ENCODE measurements at places on chromosomes 4 and X.
A peak's percentile ranks its signal among the peaks of the same experiment; 100 is the strongest.

DNA sequence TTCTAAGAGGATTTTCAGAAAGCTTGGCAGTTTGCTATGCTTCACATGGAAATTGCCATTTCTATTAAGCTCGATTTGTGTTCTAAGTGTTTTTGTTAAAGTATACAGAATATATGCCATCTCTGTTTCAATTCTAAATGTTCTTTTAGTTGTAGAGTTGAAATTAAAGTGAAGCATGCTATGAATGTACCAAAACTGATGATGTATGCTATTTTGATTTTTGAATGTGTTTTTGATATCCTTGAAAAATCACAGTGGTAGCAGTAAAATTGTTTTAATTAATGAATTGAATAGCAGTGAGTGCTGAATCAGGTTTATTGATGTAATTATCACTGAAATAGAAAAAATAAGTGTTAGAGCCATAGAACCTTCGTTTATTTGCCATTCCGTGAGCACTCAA, 110.9 kb downstream of the TENM3 start:
- DNase-seq = no peak

DNA sequence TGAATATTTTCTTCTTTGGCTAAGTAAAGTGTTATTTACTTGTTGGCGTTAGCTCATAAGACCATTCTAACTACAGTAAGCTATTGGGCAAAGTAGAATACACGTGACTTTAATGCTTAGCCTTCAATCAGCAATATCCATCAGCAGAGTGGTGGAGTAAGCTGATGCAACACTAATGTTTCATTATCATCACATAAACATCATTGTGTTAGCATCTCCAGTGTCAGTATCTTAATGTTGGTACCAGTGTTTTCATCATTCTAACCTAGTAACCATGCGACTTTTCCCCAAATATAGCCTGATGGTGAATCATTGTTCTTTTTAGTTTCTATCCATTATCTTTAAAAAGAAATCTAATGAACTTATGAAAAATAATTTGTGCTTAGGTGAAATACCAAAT, 48.5 kb downstream of the APOOL start:
- no peak for DNase-seq

DNA sequence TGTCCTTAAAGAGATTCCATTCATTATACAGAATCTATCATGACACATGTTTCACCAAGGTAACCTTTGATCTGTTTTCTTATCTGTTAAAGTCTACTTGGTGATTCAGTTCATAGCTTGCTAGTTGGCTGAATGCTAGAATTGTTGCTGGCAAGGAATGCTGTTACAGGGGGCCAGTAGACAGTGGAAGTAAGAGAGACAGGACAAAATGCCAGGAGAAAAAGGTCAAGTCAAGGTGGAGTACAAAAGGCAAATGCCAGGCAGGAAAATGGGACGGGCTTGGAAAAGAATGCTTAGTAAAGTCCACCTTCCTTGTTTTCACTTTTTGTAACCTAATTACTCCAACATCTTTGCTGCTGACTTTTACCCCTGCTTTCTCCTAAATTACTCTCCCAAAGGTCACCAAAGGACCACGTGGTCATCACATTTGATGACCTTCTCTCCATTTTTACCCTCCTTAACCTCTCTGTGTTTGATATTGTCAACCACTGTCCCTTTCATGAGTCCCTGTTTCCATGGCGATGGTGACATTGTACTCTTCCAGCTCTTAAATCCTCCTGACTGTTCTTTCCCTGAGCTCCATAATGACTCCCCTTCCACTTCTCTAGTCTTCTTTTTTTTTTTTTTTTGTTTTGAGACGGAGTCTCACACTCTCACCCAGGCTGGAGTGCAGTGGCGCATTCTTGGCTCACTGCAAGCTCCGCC, 24.5 kb upstream of the TAPT1 start:
- DNase-seq = no peak

DNA sequence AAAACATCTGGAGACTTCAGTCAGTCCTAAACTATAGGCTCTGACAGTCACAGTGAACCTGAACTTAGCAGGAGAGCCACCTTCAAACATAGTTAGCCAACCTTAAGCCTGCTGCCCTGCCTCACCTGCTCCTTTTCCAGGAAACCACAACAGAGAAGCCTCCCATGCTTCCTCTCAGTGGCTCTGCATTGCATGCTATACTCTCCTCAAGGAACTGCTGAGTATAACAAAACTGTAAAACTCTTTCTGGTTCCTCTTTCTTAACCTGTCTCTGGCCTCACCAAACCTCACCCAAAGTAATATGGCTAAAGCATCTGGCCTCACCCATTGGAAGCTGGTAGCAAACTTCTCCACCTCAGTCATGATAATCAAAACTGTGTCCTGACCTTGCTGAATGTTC, 122.1 kb downstream of the ANKRD50 start:
- DNase-seq = no peak

DNA sequence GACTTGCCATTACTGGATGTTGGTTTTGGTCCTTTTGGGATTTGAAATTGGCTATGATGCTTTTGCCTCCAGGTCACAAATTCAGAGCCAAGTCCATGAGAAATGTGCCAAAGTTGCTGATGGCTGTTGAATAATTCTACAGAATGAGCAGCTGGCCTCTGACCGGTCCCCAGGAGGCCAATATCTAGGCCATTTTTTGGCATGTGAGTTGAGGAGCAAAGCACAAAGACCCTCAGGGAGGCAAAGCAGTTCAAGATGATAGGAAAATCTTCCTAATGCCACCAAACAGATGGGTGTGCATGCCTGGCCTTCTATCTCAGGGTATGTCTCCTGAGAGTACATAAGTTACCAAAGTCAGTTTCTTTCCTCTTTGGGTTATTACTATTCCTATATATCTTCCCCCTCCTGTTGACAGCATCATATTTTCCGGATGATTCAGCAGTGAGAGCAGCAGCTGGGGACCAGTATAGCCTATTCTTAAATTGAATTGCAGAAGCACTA, 44.4 kb downstream of the SEL1L3 start:
- DNase-seq = no peak

GRCh38 chrX:32525234-32525633, 686.1 kb downstream of the DMD start:
- DNase-seq = no peak

- no peak for DNase-seq
Observed at GRCh38 chr4:64417974-64418373, 8.7 kb upstream of the TECRL start.

GRCh38 chr4:187606581-187606980, 389.0 kb upstream of the ZFP42 start:
- DNase-seq = peak; percentile 18

GRCh38 chrX:154300816-154301215, 5.2 kb downstream of the TKTL1 start:
- DNase-seq = no peak

GRCh38 chr4:184787766-184788503, 37.8 kb downstream of the ACSL1 start:
- DNase-seq = no peak

GRCh38 chr4:16205298-16206164, 20.7 kb downstream of the TAPT1 start:
- DNase-seq = peak; percentile 40

DNA sequence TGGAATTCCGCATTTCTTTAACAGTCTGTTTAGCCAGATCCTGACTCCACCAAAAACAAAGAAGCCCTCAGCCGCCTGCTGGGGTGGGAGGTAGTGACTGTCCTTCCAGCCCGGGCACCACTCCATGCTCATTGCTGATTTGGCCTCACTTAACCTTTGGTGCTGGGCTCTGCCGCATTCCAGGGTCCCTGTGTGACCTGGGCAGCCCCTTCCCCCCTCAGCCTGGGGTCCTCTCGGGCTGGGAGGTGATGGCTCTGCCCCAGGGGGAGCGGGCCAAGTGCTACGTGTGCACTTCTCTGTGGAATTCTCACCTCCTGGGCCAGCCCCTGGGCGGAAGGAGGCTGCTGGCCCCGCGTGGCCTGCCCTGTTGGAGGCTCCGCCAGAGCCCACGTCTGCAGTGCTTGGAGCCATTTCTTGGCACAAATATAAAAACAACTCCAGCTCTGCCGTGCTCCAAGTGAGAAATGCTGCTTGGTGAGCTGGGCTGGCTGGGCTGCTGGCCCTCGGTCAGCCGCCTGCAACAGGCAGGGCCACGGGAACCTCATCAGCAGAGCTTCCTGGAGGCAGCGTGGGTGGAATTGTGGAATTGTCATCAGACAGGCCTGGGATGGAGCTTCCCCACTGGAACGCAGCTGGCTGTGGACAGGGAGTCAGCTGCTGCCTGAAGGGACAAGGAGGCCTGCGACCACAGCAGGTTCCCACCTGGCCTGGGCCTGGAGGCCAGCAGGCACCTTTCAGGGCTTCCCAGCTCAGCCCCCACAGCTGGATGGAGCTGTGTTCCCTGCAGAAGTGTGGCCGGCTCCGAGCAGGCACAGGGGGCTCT, 66.0 kb downstream of the TRMT44 start:
- no peak for DNase-seq
